ENCODE measurements at places on chromosomes 3 and 15. TPM values are rescaled to one million over a fixed set of nuclear protein-coding genes. Genes with fewer than 3 reads are reported as not detected.
A peak's percentile ranks its signal among the peaks of the same experiment; 100 is the strongest.

GRM2 gene
- total RNA-seq: not detected

CCDC39 gene
- 0.22 TPM for total RNA-seq

DNA sequence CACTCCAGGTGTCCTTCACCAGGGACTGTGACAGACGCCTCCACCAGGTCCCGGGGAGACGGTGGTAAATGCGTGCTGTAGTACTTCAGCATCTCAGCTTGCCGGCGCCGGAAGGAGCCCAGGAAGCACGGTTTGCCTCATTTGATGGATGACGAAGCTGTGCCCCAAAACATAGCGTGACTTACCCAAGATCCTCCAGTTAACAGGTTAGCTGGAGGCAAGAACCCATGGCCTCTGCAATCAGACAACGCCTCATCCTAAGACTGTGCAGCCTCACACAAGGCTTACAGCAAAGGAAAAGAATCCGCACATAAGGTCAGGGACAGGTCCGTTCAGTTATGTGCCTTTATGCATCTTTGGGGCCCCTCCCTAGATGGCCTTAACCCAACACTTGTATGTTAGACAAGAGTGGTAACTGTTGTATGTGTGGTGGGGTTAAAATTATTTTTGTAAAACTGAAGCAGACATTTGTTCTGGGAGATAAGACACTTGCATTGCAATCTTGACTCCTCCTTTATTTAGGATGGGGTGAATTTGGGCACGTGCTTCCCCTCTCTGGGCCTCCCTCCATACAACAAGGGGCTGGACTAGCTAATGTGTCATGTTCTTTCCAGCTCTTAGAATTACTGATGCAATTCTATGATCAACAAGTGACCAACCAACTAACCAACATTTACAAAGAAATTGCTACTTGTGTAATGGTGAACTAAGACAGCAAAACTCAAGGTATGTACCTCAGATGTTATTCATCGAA is 39.4 kb downstream of the VGLL4 start:
- peak; percentile 51 for DNase-seq

DNA sequence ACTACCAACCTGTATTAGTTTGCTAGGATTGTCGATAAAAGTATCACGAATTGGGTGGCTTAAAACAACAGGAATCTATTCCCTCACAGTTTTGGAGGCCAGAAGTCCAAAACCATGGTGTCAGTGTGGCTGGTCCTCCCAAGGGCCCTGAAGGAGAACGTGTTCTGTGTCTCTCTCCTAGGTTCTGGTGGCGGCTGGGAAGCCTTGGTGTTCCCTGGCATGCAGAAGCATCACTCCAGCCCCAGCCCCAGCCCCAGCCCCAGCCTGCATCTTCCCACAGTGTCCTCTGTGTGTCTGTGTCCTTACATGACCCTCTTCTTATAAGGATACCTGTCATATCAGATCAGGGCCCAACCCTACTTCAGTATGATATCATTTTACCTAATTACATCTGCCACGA is 272.5 kb upstream of the LYSMD4 start:
- DNase-seq: no peak

GRCh38 chr15:73907035-73907408 is 19.2 kb upstream of the LOXL1 start:
- DNase-seq: no peak

DNA sequence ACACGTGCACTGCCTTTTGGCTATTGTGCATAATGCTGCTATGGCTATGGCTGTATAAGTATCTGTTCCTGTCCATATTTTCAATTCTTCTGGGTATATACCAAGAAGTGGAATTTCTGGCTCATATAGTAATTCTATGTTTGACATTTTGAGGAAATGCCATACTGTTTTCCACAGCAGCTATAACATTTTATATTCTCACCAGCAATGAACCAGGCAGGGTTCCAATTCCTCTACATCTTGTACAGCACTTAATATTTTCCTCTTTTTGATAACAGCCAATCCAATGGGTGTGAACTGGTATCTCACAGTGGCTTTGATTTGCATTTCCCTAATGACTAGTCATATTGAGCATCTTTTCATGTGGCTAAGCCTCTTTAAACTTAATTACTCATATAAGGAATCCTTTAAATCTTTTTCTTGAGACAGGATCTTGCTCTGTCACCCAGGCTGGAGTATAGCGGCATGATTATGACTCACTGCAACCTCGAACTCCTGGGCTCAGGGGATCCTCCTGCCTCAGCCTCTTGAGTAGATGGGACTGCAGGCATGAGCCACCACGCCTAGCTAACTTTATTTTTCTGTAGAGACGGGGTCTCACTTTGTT is 38.1 kb upstream of the IGDCC4 start:
- peak; percentile 67 for DNase-seq

GRCh38 chr3:67382536-67382935 is 271.9 kb downstream of the SUCLG2 start:
- no peak for DNase-seq

- DNase-seq: no peak
Observed at GRCh38 chr15:75597667-75598341, 18.7 kb upstream of the PTPN9 start.

DNA sequence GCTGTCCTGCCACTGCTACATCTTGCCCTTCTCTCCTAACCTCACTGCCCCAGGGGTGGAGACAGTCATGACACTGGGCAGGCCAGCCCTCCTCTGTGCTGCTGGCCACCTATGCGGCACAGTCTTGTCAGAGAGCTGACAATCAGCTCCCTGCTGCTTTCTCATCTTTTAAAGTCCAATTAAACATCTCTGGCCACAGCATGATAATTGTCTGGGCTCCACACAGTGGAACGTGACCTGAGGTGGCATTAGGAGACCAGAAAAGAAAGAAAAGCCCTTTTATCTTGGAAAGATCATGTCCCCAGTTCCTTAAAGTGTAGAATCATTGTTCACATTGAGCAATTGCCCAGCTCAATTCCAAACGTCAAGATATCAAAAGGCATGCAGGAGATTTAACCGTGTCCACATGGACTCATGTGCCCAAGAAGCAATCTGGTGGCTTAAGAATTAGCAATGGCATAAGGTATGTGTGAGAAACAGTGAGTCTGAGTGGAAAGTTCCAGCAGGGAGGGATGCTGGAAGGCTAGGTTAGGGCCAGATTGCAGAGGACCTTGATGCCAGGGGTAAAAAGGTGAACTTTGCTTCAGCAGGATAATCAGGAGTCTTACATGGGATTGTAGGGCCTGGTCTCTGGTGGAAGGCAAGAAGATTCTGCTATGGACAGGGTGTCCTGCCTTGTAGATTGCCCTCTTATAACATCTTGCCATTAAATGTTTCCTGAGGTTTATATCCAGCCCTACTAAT is 15.3 kb upstream of the CACNA1D start:
- DNase-seq: no peak

DNA sequence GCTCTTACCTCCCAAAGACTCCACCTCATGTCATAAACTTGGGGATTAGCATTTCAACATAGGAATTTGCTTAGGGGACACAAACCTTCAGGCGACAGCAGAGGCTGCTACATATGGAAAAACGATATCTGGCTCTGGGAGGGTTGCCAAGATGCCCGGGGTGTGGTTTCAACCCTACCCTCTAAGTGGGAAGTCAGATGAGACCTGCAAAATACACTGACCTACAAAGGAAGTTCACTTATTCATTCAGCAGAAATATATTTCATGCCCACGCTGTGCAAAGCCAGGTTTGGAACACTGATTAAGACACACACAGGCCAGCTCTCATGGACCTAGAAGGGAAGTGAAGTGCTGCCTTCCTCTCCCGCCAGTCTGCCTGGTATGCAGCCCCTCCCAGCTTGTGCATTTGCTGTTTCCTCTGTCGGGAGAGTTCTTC is 239.3 kb downstream of the FEZF2 start:
- DNase-seq: peak; percentile 55

- DNase-seq: peak; percentile 63
Observed at GRCh38 chr3:8239718-8240695, 261.6 kb upstream of the LMCD1 start.

SQOR gene
- total RNA-seq: 21.7 TPM

GRCh38 chr3:33544126-33544525 is 103.9 kb upstream of the UBP1 start:
- no peak for DNase-seq

NEK10 gene
- 8.4 TPM for total RNA-seq

GRCh38 chr15:29403772-29404171 is 134.2 kb upstream of the NSMCE3 start:
- DNase-seq: no peak

Measured in A172 (cell line).